ENCODE measurements at places on chromosomes 4 and X.

DNA sequence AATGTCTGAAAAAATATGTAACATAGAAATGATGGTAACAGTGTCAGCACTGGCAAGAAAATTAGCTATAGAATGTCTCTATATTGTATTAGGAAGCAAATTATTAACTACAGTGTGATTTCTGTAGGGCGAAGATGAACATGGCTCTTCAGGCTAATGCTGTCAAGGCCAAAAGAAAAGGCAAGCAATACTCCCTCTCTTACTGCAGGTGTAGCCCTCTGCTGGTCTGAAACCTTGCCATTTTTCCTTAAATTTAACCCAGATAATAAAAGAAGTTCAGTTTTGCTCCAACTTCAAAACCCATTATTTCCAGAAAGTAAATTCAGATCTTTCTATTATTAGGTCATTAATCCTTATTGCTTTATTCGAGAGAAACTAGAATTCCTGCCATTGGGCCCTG lies 215.9 kb downstream of the LRBA start:
- no peak for DNase-seq

DNA sequence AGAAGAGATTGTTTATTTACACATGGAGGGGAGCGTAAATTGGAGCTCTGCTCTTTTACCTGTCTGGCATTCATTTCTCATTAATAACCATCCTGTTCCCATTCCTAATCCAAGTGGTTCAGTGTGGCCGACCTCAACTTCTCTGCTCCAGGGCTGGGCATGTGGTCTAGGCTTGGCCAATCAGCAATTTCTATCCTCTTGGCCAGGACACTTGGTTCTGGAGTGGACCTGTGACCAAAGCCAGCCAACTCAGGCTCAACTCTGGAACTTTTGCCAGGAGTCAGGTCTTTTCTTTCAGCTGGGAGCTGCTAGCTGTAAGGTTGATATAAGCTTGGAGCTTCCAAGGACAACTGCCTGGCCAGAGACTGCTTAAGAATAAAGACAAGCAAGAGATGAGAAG lies 15.6 kb upstream of the RASL11B start:
- DNase-seq, result no peak

GRCh38 chr4:88054229-88054628 lies 46.8 kb downstream of the PKD2 start:
- no peak for DNase-seq

DNA sequence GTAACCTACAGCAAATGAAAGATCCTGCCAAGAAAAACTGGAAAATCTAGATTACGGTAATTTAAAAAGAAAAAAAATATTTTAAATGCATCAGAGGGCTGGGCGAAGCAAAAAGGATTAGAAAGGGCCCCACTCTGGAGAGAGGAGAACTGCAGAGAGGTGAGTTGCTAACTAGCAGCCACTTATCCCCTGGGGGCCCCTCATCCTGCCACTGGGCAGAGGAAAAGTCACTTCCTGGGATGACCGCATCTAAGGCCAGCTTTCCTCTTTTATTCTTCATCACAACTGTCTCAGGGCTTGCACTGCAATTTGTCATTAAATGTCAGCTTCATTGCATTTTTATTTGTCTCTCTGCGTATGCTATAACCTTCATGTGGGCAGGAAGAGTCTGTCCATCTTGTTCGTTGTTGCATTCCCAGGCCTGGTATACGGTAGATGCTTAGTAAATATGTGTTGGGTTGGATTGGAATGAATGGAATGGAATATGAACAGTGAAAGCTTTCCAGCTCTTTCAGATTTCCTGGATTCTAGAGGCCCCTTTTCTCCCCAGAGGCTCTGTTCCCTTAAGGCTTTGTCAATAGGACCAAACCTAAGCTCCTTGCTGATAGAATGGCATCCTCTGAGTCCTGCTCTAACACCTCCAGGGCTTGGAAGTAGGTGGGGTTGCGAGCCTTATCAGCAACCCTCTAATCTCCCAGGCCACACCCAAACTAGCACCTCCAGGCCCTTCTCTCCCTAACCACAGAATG lies 58.9 kb downstream of the TLR10 start:
- DNase-seq, result no peak

DNA sequence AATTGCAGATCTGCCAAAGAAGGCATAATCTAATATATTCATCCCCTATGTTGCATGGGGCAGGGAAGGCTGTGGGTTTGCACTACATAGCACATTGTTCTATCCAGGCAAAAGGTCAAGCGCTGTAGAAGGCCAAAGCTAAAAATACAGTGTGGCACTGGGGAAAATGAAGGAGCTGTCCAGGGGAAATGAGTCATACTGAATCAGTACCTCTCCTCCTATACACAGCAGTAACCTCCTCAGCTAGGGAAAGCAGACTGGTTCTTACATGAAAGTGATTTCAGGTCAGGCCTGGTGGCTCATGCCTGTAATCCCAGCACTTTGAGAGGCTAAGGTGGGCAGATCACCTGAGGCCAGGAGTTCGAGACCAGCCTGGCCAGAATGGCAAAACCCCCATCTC lies 31.0 kb upstream of the SLC25A4 start:
- DNase-seq, result no peak

DNA sequence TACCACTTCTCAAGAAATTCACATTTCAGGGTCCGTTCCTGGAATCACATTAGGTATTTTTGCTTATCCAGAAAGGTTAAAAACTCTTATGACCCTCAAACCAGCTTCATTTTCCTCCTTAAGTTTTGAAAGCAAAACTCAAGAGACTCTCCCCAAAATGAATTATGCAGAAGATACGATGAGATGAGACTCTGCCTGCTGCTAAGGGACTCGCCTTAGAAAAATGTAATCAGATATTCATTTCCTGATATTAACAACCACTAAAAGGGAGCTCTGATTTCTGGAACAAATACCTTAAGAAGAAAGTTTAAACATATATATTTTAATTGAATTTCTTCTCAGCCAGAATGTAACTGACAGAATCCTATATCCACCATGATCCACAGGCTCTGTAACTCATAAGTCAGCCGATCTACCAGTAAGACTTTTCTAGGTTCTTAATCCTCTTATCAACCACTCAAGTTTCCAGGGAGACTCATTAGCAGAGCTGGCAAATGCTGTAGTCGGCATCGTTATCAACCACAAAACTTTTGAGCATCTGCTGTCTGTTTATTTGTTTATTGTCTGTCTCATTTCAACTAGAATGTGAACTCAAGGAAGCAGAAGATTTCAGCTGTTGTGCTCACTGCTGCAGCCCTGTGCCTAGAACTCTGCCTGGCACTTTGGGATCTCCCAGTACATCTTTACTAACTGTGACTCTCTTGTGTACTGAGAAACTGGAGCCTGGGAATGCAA lies 112.5 kb downstream of the LDB2 start:
- DNase-seq, result no peak

GRCh38 chrX:101693476-101693875 lies 33.8 kb upstream of the ARMCX2 start:
- no peak for DNase-seq

DNA sequence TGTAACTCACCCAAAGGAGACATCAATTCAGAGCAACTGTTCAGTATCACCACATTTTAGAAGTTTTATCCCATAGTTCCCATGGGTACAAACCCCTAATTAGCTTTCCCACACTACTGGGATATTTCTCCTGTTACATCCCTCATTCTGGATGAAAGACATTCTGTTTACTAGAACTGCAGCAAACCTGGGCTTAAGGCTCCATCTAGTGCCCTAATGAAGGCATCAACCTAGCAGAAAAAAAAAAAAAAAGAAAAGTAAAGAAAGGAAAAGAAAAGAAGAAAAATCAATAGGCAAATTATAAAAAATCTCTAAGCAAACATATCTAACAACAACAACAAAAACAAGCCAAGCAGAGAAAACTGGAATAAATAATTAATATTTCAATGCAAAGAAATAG lies 133.7 kb upstream of the CPXCR1 start:
- DNase-seq, result no peak

Measured in CD4-positive, alpha-beta T cell treated with Interleukin-6 at 100 ng/mL for 8 hours (primary cell).